Fibroblast of villous mesenchyme (primary cell): ENCODE measurements at places on chromosomes 5 and 9.

GRCh38 chr9:129311643-129312042 is 133.6 kb upstream of the IER5L start:
- no peak for DNase-seq

DNA sequence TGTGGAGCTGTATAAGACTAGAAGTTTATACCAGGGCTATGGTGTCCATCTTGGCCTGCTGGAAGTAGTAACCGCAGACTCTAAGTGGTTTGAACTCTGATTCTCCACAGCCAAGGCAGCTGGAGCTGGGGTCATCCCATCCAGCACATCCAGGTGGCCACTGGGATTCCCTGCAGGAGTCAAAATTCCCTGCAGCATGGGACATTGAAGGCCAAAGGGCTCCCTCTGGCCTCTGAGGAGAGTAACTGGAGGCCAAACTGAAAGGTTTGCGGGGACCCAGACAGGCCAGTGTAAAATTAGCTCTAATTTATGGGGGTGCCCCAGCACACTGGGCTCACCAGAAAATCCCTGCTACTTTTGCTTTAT is 12.2 kb upstream of the PRXL2C start:
- no peak for DNase-seq

DNA sequence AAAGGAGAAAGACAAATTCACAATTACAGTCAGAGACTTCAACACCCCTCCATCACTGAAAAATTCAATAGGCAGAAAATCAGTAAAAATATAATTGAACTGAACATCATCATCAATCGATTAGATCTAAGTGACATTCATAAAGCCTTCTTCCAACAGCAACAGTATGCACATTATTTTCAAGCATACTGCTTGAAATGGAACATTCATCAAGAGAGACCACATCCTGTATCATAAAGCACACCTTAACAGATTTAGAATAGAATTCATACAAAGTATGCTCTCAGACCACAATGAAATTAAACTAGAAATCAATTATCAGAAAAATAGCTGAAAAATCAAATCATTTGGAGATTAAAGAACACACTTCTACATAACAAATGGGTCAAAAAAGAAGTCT is 39.1 kb downstream of the ERMP1 start:
- DNase-seq, result no peak

DNA sequence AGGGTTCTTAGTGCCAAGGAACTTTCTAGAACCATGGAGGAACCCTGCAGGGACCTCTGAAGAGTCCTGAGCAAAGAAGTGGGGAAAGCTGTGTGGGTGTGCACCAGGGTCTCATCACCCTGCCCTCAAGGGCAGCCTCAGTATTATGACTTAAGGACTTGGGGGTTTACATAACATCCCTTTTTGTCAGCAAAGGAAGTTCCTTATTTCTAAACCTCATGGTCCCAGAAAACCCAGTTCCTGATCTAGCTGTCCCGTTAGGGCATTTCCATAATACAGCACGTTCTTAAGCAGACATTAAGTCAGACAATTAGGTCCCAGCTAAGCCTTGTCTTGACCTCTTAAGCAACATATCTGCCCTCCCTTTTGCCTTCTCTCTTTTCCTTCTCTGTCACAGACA is 57.3 kb downstream of the DAPK1 start:
- no peak for DNase-seq

- DNase-seq, result no peak
Measured at GRCh38 chr5:11483630-11484029, 420.6 kb downstream of the CTNND2 start.

DNA sequence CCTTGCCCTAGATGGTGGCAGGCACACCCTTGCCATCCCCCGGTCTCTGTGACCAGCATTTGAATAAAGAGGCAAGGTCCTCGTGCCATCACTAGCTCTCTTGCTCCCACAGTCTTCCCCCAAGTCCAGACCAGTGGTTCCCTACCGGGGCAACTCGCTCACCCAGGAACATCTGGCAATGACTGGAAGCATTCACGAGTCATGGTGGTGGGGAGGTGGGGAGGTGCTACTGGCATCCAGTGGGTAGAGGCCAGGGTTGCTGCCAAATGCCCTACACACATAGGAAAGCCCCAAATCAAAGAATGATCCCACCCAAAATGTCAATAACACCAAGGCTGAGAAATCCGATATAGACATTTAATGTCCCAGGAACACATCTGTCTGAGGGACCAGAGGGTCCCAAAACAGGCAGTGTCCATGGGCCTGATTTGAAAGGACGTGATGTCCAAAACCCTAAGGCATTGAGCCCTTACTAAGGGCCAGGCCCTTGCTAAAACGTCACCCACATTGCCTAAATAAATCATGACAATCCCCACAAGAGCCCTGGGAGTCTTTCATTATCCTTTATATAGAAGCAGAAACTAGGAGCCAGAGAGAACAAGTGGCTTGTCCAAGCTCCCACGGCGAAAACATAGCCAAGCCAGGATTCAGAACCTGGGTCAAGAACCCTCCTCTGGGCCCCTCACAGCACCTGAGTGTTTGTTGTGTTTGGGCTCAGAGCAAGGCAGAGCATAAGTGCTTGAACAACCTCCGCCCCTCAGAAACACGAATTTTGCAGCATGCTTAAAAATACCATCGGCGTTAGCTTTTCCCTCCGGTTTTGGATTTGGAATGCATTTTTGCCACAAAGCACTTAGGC is 119.3 kb upstream of the WWC1 start:
- DNase-seq, result no peak
